ENCODE measurements at places on chromosomes 12 and 14. TPM values are rescaled to one million over a fixed set of nuclear protein-coding genes. Genes with fewer than 3 reads are reported as not detected.

GRCh38 chr14:22316473-22316872 is 272.6 kb downstream of the DAD1 start:
- no peaks in the 10 kb centered on the region for H3K36me3 ChIP-seq
- peaks cover 46% of the 10 kb centered on the region for H3K27me3 ChIP-seq
- H3K27ac ChIP-seq = no peak overlapping the region
- no peak overlapping the region for H3K4me3 ChIP-seq
- H3K4me1 ChIP-seq = no peaks in the 10 kb centered on the region

- no peak for DNase-seq
- no peaks in the 10 kb centered on the region for H3K4me1 ChIP-seq
- peaks cover 45% of the 10 kb centered on the region for H3K36me3 ChIP-seq
- H3K4me3 ChIP-seq = no peak overlapping the region
- no peaks in the 10 kb centered on the region for H3K27me3 ChIP-seq
Observed at GRCh38 chr12:49763006-49763591, 21.7 kb downstream of the TMBIM6 start.

- H3K27ac ChIP-seq = no peak overlapping the region
- DNase-seq = no peak
- H3K4me1 ChIP-seq = no peaks in the 10 kb centered on the region
- H3K4me3 ChIP-seq = no peak overlapping the region
Observed at GRCh38 chr12:32296567-32296966, 102.8 kb upstream of the FGD4 start.

GRCh38 chr12:66044731-66045130 is 85.8 kb downstream of the LLPH start:
- no peaks in the 10 kb centered on the region for H3K36me3 ChIP-seq
- H3K27ac ChIP-seq = no peak overlapping the region
- no peak for DNase-seq

DNA sequence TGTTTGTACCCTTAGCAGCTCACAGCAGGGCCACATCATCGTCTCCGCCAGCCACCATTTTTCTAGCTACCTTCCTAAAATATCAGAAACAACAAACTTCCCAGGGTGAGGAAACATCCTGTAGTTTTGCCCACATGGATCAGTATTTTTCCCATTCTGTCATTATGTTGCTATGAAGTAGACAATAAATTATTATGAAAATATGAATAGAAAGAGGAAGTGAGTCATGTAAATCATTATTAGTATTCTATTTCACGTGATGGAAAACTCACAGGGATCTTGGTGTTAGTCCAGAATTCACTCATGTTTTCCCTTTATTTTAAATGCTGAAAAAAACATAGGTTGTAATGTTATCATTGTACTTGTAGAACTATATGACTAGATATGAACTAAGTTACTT is 319.4 kb downstream of the SYT1 start:
- H3K4me1 ChIP-seq = no peaks in the 10 kb centered on the region
- H3K27me3 ChIP-seq = no peaks in the 10 kb centered on the region
- no peak overlapping the region for H3K4me3 ChIP-seq
- H3K27ac ChIP-seq = no peak overlapping the region

GRCh38 chr12:21819678-21820077 is 45.2 kb upstream of the KCNJ8 start:
- peaks cover 5% of the 10 kb centered on the region for H3K27me3 ChIP-seq
- H3K4me1 ChIP-seq = no peaks in the 10 kb centered on the region
- H3K4me3 ChIP-seq = no peak overlapping the region
- no peak overlapping the region for H3K27ac ChIP-seq
- no peaks in the 10 kb centered on the region for H3K36me3 ChIP-seq

GRCh38 chr12:50918584-50919316 is 33.6 kb upstream of the HIGD1C start:
- no peak overlapping the region for H3K4me3 ChIP-seq
- DNase-seq = no peak
- H3K4me1 ChIP-seq = peaks cover 6% of the 10 kb centered on the region
- no peak overlapping the region for H3K27ac ChIP-seq

DNA sequence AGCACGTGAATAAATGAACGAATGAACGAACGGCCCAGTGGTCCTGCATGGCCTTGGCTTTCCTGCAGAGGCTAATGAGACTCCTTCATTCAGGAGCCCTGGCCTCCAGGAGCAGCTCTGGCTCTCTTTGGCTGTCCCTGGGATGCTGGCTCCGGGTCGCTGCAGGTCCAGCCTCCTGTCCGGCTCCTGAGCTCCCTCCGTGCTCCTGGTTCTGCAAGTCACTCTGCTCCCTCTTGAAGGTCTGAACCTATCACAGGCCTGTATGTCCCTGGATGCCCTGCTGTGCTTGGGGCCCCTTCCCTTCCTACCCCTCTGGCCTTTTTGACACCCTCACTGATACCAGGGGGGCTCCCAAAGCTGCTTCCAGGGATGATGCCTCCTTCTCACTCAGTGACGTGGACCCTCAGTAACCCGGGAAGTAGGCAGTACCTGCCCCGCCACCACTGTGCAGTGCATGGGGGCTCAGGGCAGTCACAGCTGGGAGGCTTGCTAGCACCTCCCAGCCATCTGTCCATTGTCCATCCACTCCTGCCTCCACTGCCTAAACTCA is 133.7 kb upstream of the C14orf180 start:
- peaks cover 6% of the 10 kb centered on the region for H3K27me3 ChIP-seq
- H3K27ac ChIP-seq = no peak overlapping the region
- H3K36me3 ChIP-seq = no peaks in the 10 kb centered on the region
- H3K4me3 ChIP-seq = no peak overlapping the region
- DNase-seq = no peak
- no peaks in the 10 kb centered on the region for H3K4me1 ChIP-seq

- DNase-seq = no peak
- H3K36me3 ChIP-seq = no peaks in the 10 kb centered on the region
- no peaks in the 10 kb centered on the region for H3K27me3 ChIP-seq
- H3K4me3 ChIP-seq = no peak overlapping the region
- no peaks in the 10 kb centered on the region for H3K4me1 ChIP-seq
Observed at GRCh38 chr12:128649902-128650301, 173.9 kb downstream of the SLC15A4 start.

GRCh38 chr12:82651489-82651888 is 35.2 kb upstream of the TMTC2 start:
- peaks cover 40% of the 10 kb centered on the region for H3K4me1 ChIP-seq
- DNase-seq = peak; percentile 83
- no peaks in the 10 kb centered on the region for H3K27me3 ChIP-seq

GRCh38 chr12:50166799-50167048 is 445 bp downstream of the CERS5 start:
- peak overlapping the region; percentile 93 for H3K4me3 ChIP-seq
- H3K27me3 ChIP-seq = no peaks in the 10 kb centered on the region
- DNase-seq = no peak
- peaks cover 11% of the 10 kb centered on the region for H3K4me1 ChIP-seq

DNA sequence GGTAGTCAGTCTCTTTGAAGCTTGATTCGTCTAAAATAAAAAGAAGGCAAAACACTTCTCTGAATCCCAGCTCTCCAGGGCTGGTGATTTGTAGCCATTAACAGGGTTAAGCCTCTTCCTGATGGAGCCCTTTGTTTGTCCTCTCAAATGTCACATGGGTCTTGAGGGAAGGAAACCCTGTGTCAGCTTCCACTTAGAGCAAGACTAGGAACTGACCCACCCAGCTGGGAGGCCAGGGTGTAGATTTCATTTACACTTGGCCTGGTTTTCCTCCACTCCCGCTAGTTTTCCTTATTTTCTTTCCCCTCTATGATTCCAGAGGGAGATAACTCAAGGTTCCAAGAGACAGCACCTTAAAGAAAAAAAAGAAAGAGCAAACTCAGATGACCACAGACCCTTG is 230.5 kb upstream of the EGLN3 start:
- H3K4me1 ChIP-seq = no peaks in the 10 kb centered on the region
- no peak for DNase-seq
- no peaks in the 10 kb centered on the region for H3K36me3 ChIP-seq
- H3K27me3 ChIP-seq = no peaks in the 10 kb centered on the region
- H3K4me3 ChIP-seq = no peak overlapping the region

- H3K36me3 ChIP-seq = no peaks in the 10 kb centered on the region
- peak overlapping the region; percentile 29 for H3K27ac ChIP-seq
- no peaks in the 10 kb centered on the region for H3K27me3 ChIP-seq
- H3K4me1 ChIP-seq = peaks cover 36% of the 10 kb centered on the region
- H3K4me3 ChIP-seq = no peak overlapping the region
Observed at GRCh38 chr12:112121780-112122565, 3.4 kb upstream of the TRAFD1 start.

- H3K27me3 ChIP-seq = no peaks in the 10 kb centered on the region
- no peaks in the 10 kb centered on the region for H3K4me1 ChIP-seq
- H3K36me3 ChIP-seq = peaks cover 11% of the 10 kb centered on the region
- DNase-seq = no peak
- no peak overlapping the region for H3K4me3 ChIP-seq
Observed at GRCh38 chr12:112473056-112473455, 54.3 kb downstream of the PTPN11 start.

DNA sequence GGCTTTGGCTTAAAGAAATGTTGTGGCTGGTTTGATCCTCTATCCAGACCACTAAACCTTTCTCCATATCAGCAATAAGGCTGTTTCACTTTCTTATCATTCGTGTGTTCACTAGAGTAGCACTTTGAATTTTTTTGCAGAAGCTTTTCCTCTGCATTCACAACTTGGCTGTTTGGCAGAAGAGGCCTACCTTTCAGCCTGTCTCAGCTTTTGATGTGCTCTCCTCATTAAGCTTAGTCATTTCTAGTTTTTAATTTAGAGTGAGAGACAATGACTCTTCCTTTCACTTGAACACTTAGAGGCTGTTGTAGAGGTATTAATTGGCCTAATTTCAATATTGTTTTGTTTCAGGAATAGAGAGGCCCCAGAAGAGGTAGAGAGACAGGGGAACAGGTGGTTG is 13.8 kb downstream of the KCNMB4 start:
- no peak overlapping the region for H3K4me3 ChIP-seq
- H3K27ac ChIP-seq = no peak overlapping the region
- no peaks in the 10 kb centered on the region for H3K4me1 ChIP-seq
- no peak for DNase-seq

DNA sequence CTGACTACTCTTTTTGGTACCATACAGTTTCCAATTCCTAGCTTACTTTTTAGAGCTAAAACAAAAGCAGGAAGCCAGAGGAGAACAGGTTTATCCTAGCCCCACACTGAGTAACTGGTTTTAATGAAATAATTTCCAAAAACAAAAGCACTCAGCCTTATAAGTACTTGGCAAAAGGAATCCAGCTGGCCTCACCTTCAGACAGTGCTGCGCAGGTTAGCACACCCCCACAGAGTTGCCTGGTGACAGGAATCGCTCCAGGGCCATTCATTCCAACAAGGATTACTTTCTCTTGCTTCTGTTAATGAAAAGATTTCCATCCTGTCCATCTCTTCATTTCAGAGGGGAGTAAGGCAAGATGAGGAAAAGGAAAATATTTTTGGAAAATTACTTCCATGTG is 84.6 kb downstream of the SCFD1 start:
- DNase-seq = no peak
- no peaks in the 10 kb centered on the region for H3K36me3 ChIP-seq
- H3K27me3 ChIP-seq = no peaks in the 10 kb centered on the region
- H3K4me3 ChIP-seq = no peak overlapping the region
- H3K27ac ChIP-seq = no peak overlapping the region

DNA sequence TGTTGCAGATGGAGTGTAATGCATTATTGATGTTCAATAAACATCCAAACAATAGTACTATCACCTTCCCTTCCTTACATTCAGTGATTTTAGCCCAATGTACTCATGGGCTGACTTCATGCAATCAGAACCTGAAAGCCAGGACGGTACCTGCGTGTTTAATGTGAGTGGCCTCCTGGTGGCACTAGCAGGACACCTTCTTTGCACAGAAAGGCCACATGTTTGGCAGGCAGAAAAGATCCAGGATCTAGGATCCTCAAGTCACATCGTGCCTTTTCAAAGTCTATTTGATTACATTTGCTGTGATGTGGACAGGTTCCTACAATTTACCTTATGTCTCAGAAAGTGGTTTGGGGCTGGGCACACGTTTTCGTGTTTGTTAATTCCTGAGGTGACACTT is 82.9 kb downstream of the NEDD1 start:
- H3K4me1 ChIP-seq = no peaks in the 10 kb centered on the region
- peak; percentile 54 for DNase-seq
- peaks cover 59% of the 10 kb centered on the region for H3K27me3 ChIP-seq
- H3K36me3 ChIP-seq = no peaks in the 10 kb centered on the region
- H3K4me3 ChIP-seq = no peak overlapping the region

GRCh38 chr12:71552728-71553501 is 110.7 kb downstream of the ZFC3H1 start:
- peaks cover 15% of the 10 kb centered on the region for H3K4me1 ChIP-seq
- H3K27me3 ChIP-seq = no peaks in the 10 kb centered on the region
- H3K27ac ChIP-seq = no peak overlapping the region
- no peaks in the 10 kb centered on the region for H3K36me3 ChIP-seq

- peaks cover 12% of the 10 kb centered on the region for H3K27me3 ChIP-seq
- no peak overlapping the region for H3K27ac ChIP-seq
- no peak overlapping the region for H3K4me3 ChIP-seq
- DNase-seq = no peak
- no peaks in the 10 kb centered on the region for H3K4me1 ChIP-seq
Observed at GRCh38 chr14:105839425-105840265, 313.3 kb downstream of the TMEM121 start.

GRCh38 chr12:54175200-54175963 is 13.4 kb downstream of the SMUG1 start:
- peaks cover 4% of the 10 kb centered on the region for H3K4me1 ChIP-seq
- H3K36me3 ChIP-seq = no peaks in the 10 kb centered on the region
- DNase-seq = no peak
- peaks cover 30% of the 10 kb centered on the region for H3K27me3 ChIP-seq
- H3K27ac ChIP-seq = no peak overlapping the region
- no peak overlapping the region for H3K4me3 ChIP-seq

DNA sequence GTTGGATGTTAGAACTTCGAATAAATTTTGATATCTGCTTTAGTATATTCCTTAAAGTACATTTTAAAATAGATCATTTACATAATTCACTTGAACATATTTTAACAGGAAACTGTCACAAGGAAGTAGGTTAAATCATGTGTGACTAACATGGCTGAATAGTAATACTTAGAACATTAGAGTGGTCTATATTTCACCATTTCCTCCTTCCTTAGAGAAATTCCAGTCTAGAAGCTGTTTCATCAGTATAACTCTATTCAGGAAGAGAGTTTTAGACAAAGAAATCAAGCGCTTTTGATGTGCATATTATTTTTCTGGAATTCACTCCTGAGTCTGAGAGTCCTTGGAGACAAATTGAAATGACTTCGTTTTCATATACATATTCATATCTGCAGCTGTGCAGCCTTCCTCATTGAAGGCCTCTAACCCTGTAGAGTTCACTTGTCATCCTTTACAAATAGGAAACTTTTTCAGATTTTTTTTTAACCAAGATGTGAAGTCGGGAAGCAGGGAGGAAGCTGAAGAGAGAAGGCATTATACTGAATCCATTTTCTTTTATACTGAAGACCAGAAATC is 28.4 kb downstream of the IRAK3 start:
- no peak for DNase-seq
- no peaks in the 10 kb centered on the region for H3K4me1 ChIP-seq
- no peak overlapping the region for H3K27ac ChIP-seq
- H3K36me3 ChIP-seq = no peaks in the 10 kb centered on the region
- H3K4me3 ChIP-seq = no peak overlapping the region

GRCh38 chr14:21098076-21098891 is at the start of gene ZNF219:
Gene ZNF219, minus strand, starts transcription at chr14:21098655. Its CDS starts 5,064 bp downstream, at chr14:21093591.
- H3K4me1 ChIP-seq = peaks cover 22% of the 10 kb centered on the region
- H3K27ac ChIP-seq = no peak within 1 kb of the TSS
- no peaks in the 10 kb centered on the region for H3K27me3 ChIP-seq
- H3K36me3 ChIP-seq = no peaks in the 10 kb centered on the region
- peak within 1 kb of the TSS; percentile 70 for H3K4me3 ChIP-seq

The DLK1 gene
- total RNA-seq = 1.5 TPM

The RASSF9 gene
- not detected for total RNA-seq

The ZDHHC22 gene
- total RNA-seq = 0.10 TPM

The AMDHD1 gene
- 3.0 TPM for total RNA-seq

The P2RX2 gene
- not detected for total RNA-seq

The AKAP6 gene
- total RNA-seq = 1.9 TPM

The LRRC9 gene
- not detected for total RNA-seq

The CDC42BPB gene
- 85.6 TPM for total RNA-seq

The CAPS2 gene
- 18.3 TPM for total RNA-seq

The GALNT9 gene
- 2.6 TPM for total RNA-seq

The GLS2 gene
- total RNA-seq = not detected
